Left kidney (tissue), 8 donors: ENCODE measurements at places on chromosomes 13 and 19.

- DNase-seq: no peak
These were observed 213.5 kb upstream of the IRS2 start for GRCh38 chr13:109999659-110000533.

DNA sequence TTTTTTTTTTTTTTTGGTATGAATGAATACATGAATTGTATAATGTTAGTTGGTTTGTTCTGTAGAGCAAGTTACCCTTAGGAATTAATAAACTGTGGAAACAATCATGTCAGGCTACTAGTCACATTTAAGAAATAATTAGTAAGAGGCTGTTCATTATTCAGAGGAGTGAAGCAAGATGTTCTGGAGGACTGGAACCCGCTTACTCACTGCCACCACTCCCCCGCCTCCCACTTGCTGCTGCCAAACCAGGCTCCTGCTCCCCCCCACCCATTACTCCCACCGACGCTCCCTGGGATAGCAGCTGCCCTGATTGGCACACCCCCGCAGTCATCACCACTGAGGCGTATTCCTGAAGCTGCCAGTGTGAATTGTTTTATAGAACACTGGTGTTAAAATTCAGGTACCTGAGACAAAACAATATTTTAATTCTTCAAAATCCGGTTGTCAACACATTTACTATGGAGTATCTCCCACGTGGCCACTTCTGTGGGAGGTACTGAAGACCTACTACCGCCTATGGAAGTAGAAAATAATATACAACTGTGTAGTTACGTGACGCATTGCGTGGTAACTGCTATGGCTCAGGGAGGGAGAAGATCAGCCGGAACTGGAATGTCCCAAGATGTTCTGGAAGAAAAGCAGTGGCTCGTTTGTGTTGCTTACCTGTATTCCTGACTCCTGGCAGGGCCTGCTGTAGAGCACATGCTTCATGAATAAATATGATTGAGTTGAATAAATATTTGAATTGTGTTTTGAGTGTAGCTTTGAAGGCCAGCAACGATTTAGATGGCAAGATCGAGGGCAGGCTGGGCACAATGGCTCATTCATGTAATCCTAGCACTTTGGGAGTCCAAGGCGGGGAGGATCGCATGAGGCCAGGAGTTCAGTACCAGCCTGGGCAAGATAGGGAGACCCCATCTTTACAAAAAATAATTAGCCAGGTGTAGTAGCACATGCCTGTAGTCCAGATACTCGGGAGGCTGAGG is 1.7 kb downstream of the DPY19L3 start:
- DNase-seq: peak; percentile 70

- DNase-seq: no peak
These were observed 7.9 kb upstream of the FBXL3 start for GRCh38 chr13:77034881-77035280.

GRCh38 chr19:41945135-41945766 is 13.9 kb downstream of the RABAC1 start:
- no peak for DNase-seq

DNA sequence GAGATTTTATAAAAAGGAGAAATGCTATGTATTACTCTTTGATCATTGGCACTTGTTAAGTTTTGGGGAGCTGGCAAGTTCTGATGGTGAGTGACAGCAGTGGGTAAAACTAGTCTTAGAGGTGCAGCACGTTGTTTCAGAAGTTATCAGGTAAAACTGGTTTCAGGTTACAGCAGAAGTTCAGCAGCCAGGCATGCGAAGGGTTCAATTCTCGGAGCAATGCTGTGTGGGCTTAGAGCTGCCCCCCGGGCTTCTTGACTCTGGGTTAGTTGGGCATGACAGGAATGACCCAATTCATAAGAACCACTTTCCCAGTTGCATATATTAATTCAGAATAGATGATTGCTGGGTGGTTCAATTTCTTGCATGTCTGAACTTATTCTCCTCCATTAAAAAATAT is 34.8 kb downstream of the ING1 start:
- DNase-seq: peak; percentile 27
